Smooth muscle cell of trachea (primary cell): ENCODE measurements at places on chromosomes 12 and 14. TPM values are rescaled to one million over a fixed set of nuclear protein-coding genes. Genes with fewer than 3 reads are reported as not detected.

POTEM gene
- not detected in 2 replicates for total RNA-seq

GIT2 gene
- total RNA-seq: 58.4 and 60.9 TPM in 2 replicates

GTF2H3 gene
- 48.1 and 49.2 TPM in 2 replicates for total RNA-seq

PIK3C2G gene
- not detected in 2 replicates for total RNA-seq

CTDSP2 gene
- total RNA-seq: 94.2 and 111 TPM in 2 replicates

DBX2 gene
- not detected in 2 replicates for total RNA-seq

FAR2 gene
- total RNA-seq: 12.1 and 13.2 TPM in 2 replicates

PRB2 gene
- not detected in 2 replicates for total RNA-seq
